A549 treated with AZD2906 at 1 μM for 4 hours (cell line): ENCODE measurements at places on chromosomes 4 and X. TPM values are rescaled to one million over a fixed set of nuclear protein-coding genes. Genes with fewer than 3 reads are reported as not detected.

The ITM2A gene
- total RNA-seq, result 0.06 to 0.15 TPM (median 0.10 TPM) in 3 of 5 replicates, not detected in the others

The FGG gene
- 4.2 to 8.0 TPM (median 5.9 TPM) in 5 replicates for total RNA-seq

The NDNF gene
- not detected in 5 replicates for total RNA-seq

The TRIM60 gene
- not detected in 5 replicates for total RNA-seq

The C4orf17 gene
- total RNA-seq, result not detected in 5 replicates

The ZIC3 gene
- not detected in 5 replicates for total RNA-seq

The CDS1 gene
- total RNA-seq, result 0.48 to 0.66 TPM (median 0.58 TPM) in 5 replicates
